SK-MEL-5 (cell line): ENCODE measurements at places on chromosomes 6 and 20.

DNA sequence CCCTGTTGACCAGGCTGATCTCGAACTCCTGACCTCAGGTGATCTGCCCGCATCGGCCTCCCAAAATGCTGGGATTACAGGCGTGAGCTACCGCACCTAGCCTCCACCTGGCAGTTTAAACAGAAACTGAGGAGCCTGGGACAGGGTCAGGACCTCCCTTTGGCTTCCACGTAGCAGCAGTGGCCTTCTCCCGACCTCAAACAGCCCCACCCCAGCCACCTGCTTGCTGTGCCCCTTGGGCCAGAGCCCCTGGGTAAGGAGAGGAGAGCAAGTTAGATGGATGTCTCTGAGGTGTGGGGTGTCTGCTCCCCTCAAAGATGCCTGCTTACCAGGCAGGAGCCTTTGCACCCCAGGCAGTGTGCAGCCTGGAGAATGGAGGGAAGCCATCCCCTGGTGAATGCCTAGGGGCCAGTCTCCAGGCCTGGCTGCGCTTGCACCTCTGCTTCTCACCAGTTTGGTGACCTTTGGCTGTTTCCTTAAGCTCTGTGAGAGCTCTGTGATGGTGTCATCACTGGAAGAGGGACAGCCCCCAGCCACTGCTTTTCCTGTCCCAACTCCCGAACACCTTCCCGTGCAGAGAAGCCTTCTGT, 42.1 kb upstream of the MDFI start:
- DNase-seq: no peak

DNA sequence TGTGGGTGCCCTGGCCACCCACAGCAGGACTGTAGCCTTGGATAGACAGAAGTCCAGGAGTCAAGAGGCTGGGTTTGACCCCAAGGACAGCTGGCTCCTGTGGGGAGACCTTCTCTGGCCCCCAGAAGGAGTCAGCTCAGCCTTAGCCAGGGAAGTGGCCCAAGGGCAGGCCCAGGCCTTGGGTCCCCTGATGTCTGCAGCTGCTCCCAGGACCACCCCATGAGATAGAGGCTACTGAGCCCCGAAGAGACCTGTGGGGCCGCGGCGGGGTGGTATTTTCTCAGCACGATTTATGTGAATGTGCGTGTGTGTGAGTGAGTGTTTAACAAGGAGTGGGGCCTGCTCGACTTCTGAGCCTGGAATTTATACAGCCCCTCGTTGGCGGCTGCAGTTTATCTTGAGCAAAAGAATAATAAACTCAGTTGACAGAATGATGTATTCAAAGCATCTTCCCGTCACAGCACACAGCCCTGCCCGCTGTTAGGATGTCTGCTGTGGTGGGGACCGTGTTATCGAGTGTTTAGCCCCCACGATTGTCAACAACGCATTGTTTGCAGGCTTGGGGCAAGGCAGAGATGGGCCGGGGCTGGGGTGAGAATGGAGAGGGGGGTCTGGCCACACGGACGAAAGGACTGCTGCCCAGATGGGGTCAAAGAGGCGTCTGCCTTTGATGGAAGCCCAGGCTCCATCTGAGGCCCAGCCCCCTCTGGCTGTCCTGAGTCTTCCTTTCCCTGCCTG, 163.3 kb downstream of the VEGFA start:
- DNase-seq: no peak

DNA sequence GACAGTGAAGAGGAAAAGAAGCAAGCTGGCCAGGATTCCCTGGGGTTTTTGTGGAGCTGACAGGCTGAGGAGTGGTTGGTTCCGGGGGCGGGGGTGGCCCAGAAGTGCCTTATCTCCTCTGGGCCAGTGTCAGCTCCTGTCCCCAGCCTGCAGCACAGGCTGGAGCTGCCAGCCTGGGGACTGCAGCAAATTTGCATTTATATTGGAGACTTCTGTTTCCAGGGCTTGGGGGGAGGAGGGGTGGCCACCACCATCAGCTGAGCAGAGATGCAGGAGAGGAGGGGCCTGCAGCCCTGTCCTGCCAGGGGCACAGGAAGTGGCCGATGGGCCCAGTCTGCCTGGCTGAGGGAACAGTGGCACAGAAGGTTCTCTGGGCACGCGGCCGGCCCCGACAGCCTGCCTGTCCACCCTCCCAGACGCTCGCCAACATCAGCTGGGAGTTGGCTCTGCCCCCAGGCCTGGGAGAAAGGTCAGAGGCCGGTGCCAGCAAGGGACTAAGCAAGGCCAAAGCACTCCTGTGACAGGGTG, 24.3 kb upstream of the SCRT2 start:
- DNase-seq: no peak

DNA sequence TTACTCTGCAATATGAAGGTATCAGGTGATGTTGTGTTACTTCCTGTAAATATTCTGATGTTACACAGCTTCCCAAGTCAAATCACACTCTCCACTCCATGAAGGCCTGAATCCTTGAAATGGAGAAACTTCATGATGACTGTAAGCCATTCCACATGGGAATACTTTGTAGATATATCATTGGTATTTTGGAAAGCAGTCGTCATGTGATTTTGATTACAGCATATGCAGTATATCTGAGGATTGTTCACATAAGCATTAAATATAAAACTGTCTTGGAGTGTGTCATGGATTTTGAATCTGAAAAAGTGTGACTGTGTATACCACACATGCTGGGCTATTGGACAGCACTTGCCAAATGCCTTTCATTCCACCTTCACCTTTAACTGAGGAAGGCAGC, 118.3 kb upstream of the EXOC2 start:
- DNase-seq: no peak

GRCh38 chr6:154408891-154409500, 52.4 kb upstream of the IPCEF1 start:
- DNase-seq: peak; percentile 61

GRCh38 chr6:106469882-106470281, 109.4 kb downstream of the CRYBG1 start:
- DNase-seq: no peak

DNA sequence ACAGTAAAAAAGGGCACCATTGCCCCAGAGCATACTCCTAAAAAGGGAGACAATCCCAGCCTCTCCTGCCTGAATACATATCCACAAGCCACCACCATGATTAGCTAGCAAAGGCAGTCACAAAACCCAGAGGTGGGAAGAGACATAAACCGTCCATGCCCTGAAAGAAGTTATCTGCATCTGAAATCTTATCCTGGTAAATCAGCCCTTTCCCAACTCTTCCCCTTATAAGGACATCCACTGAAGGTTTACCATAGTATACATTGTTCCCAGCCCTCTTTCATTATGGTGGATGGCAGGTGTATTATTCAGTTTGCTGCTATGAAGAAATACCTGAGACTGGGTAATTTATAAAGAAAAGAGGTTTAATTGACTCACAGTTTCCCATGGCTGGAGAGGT, 95.2 kb downstream of the TBC1D7 start:
- DNase-seq: no peak

DNA sequence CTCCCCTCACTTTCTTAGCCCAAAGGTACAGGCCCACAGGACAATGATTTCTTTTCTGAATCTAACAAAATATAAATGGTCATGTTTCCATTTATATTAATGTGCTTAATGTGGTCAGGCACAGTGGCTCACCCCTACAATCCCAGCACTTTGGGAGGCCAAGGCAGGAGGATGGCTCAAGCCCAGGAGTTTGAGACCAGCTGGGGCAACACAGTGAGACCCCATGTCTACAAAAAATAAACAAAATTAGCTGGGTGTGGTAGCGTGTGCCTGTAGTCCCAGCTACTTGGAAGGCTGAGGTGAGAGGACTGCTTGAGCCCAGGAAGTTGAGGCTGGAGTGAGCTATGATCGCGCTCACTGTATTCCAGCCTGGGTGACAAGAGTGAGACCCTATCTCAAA, 77.2 kb upstream of the TULP1 start:
- DNase-seq: no peak
